ENCODE measurements at places on chromosomes 7 and 10. TPM values are rescaled to one million over a fixed set of nuclear protein-coding genes. Genes with fewer than 3 reads are reported as not detected.

XRCC2 gene
- 0.28 TPM for total RNA-seq

HILPDA gene
- 2.5 TPM for total RNA-seq

TFEC gene
- total RNA-seq = 4.1 TPM

CTAGE15 gene
- total RNA-seq = 0.47 TPM

TYW1B gene
- 2.3 TPM for total RNA-seq

LRRC27 gene
- 4.0 TPM for total RNA-seq

ADCYAP1R1 gene
- 0.28 TPM for total RNA-seq

TMEM130 gene
- 1.0 TPM for total RNA-seq

ZNF467 gene
- total RNA-seq = 8.0 TPM

DNA sequence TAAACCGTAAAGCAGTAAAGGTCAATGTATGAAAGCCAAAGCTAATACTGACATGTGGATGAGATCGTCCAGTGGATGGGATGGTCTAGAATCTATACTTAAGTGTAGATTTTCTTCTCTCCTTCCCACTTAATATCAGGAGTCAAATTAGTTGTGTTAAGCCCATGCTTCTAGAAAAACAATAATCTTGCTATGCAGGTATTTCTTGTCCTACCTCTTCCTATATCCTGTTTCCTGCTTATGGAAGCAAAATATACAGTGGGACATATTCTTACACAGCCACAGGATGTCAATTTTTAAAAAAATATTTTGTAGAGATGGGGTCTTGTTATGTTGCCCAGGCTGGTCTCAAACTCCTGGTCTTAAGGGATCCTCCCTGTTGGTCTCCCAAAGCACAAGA, 27.5 kb downstream of the CPEB3 start:
- no peaks in the 10 kb centered on the region for H3K27me3 ChIP-seq
- no peaks in the 10 kb centered on the region for H3K36me3 ChIP-seq
- H3K4me3 ChIP-seq = no peak overlapping the region
- no peak for DNase-seq
- H3K4me1 ChIP-seq = no peaks in the 10 kb centered on the region

GRCh38 chr7:111622084-111622483, 59.8 kb upstream of the IMMP2L start:
- no peaks in the 10 kb centered on the region for H3K4me1 ChIP-seq
- H3K36me3 ChIP-seq = no peaks in the 10 kb centered on the region
- no peak for DNase-seq
- H3K4me3 ChIP-seq = no peak overlapping the region

GRCh38 chr7:70346844-70347462, 748.7 kb downstream of the AUTS2 start:
- DNase-seq = no peak
- no peaks in the 10 kb centered on the region for H3K27me3 ChIP-seq
- H3K27ac ChIP-seq = no peak overlapping the region
- H3K36me3 ChIP-seq = no peaks in the 10 kb centered on the region
- H3K4me3 ChIP-seq = no peak overlapping the region

DNA sequence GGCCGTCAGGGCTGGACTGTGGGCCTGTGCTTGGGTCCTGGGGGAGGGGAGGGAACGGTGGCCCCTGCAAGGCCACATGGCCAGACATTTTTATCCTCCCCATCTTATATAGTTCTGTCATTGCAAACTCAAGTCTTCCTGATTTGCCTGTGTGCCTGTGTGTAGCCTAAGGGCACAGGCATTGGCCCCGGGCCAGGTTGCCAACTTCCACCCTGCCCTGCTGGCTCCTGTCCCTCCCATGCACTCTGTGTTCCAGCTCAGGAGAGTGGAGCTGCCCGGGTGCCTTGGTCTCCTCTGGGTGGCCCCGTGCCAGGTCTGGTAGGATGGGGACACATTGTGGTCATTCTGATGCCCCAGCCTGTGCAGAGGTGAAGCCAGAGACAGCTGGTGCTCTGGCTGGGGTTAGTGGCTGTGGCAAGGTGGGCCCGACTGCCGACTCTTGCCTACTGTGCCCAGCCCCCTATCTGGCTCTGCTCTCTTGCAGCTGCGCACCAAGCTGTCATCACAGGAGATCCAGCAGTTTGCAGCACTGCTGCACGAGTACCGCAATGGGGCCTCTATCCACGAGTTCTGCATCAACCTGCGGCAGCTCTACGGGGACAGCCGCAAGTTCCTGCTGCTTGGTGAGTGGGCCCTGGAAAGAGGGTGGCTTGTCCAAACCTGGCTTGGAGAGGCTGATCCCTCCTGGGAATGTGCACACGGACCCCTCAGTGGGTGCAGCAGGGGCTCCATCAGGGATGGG, 14.8 kb downstream of the NACAD start:
- H3K27me3 ChIP-seq = no peaks in the 10 kb centered on the region
- H3K27ac ChIP-seq = no peak overlapping the region
- H3K36me3 ChIP-seq = no peaks in the 10 kb centered on the region
- no peaks in the 10 kb centered on the region for H3K4me1 ChIP-seq
- DNase-seq = no peak
- no peak overlapping the region for H3K4me3 ChIP-seq

- H3K4me3 ChIP-seq = no peak overlapping the region
- H3K27me3 ChIP-seq = no peaks in the 10 kb centered on the region
- H3K4me1 ChIP-seq = no peaks in the 10 kb centered on the region
- no peak for DNase-seq
- H3K36me3 ChIP-seq = no peaks in the 10 kb centered on the region
Measured at GRCh38 chr7:39272111-39272510, 294.1 kb upstream of the YAE1 start.

DNA sequence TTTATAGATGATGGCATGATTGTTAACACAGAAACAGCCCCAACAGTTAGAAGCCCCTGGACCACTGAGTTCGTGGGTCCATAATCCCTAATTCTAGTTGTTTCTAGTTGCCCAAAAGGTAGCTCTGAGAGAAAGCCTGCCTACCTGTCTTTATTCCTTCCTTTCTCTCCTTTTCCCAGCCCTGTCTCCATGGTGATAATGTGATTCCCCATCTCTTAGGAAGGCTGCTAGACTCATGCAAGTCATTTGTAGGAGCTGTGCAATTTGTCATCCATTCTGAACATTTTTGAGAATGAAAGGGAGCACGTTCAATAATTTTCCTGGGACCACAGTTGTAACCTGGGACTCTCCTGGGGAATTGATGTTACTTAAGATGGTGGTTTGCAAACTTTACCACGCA, 183.4 kb downstream of the EMX2 start:
- H3K36me3 ChIP-seq = no peaks in the 10 kb centered on the region
- no peak for DNase-seq
- no peaks in the 10 kb centered on the region for H3K4me1 ChIP-seq
- no peak overlapping the region for H3K27ac ChIP-seq

GRCh38 chr7:31340051-31340450, 475 bp downstream of the NEUROD6 start:
- H3K4me3 ChIP-seq = no peak overlapping the region
- H3K27ac ChIP-seq = no peak overlapping the region
- H3K4me1 ChIP-seq = no peaks in the 10 kb centered on the region
- no peaks in the 10 kb centered on the region for H3K36me3 ChIP-seq

DNA sequence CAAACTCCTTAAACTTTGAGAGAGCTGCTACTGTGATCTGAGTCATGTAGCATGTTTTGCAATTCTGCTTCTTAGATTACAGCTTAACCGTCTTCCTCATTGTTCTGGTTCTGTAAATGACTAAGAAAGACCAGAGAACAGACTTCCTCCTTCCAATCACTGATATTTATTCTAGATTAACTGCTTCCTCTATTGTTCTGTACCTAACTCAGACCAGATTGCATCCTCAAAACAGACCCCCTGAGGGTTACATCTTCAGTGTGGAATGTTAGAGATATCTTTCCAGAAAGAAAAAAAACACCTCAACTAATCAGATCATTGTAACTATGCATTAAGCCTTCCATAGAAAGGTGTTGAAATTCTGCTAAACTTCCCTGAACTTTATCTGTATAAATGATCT, 5.7 kb upstream of the PIP start:
- no peaks in the 10 kb centered on the region for H3K4me1 ChIP-seq
- H3K4me3 ChIP-seq = no peak overlapping the region
- H3K36me3 ChIP-seq = no peaks in the 10 kb centered on the region
- DNase-seq = no peak

GRCh38 chr10:89278034-89278535, 23.8 kb upstream of the IFIT2 start:
- peak overlapping the region; percentile 25 for H3K27ac ChIP-seq
- H3K4me1 ChIP-seq = peaks cover 23% of the 10 kb centered on the region
- no peak overlapping the region for H3K4me3 ChIP-seq

DNA sequence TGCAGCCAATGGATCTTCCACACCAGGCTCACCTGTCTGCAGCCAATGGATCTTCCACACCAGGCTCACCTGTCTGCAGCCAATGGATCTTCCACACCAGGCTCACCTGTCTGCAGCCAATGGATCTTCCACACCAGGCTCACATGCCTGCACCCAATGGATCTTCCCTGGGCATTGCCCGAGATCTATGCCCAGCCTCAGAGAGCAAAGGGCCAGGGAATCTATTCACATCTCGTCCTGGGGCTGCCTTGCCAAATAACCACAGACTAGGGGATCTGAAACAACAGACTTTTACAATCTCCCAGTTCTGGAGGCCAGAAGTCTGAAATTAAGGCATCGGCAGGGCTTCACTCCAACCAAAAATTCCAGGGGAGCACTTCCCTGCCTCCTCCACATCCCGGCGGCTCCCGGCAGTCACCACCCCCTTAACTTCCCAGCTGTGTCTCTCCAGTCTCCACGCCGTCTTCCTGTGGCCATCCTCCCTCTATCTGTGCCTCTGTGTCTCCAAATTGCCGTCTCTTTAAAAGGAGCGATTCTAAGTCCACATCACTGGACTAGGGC, 92.4 kb upstream of the PPP2R2D start:
- no peak overlapping the region for H3K4me3 ChIP-seq
- H3K36me3 ChIP-seq = no peaks in the 10 kb centered on the region
- no peaks in the 10 kb centered on the region for H3K4me1 ChIP-seq
- DNase-seq = no peak
- H3K27me3 ChIP-seq = no peaks in the 10 kb centered on the region

- no peak overlapping the region for H3K27ac ChIP-seq
- H3K36me3 ChIP-seq = no peaks in the 10 kb centered on the region
- no peak overlapping the region for H3K4me3 ChIP-seq
- no peak for DNase-seq
Measured at GRCh38 chr7:132377015-132377414, 199.3 kb downstream of the PLXNA4 start.

- no peak for DNase-seq
- H3K36me3 ChIP-seq = no peaks in the 10 kb centered on the region
- H3K27me3 ChIP-seq = no peaks in the 10 kb centered on the region
- no peaks in the 10 kb centered on the region for H3K4me1 ChIP-seq
- H3K4me3 ChIP-seq = peak overlapping the region; percentile 26
Measured at GRCh38 chr10:101292194-101293006, 61.6 kb upstream of the BTRC start.

GRCh38 chr7:158351051-158351450, 236.6 kb downstream of the PTPRN2 start:
- H3K27ac ChIP-seq = no peak overlapping the region
- no peaks in the 10 kb centered on the region for H3K4me1 ChIP-seq
- no peak overlapping the region for H3K4me3 ChIP-seq

DNA sequence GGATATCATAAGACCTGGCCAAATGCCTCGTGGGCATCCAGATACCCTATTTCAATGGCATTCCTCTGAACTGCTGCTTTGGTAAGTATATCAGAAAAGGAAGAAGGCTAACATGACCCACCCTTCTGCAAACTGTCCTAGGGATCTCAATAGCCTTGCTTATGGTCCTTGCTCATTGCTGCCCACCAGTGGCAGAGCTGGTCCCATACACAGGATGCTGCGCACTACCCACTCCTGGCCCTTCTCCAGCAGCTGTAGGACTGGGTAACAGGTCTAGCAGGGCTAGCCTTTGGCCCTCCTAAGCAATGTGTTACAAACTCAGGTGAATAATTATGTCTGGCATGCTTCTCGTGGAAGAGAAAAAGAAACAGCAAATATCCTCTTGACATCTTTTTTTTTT, 72.5 kb downstream of the C10orf90 start:
- H3K4me3 ChIP-seq = no peak overlapping the region
- no peaks in the 10 kb centered on the region for H3K27me3 ChIP-seq
- DNase-seq = peak; percentile 82
- no peaks in the 10 kb centered on the region for H3K36me3 ChIP-seq

- H3K36me3 ChIP-seq = no peaks in the 10 kb centered on the region
- no peaks in the 10 kb centered on the region for H3K4me1 ChIP-seq
- H3K27me3 ChIP-seq = no peaks in the 10 kb centered on the region
- no peak overlapping the region for H3K4me3 ChIP-seq
- H3K27ac ChIP-seq = no peak overlapping the region
Measured at GRCh38 chr10:47349941-47350371, 1.8 kb downstream of the RBP3 start.

GRCh38 chr7:22356701-22357310, at the start of gene RAPGEF5:
TSS of gene RAPGEF5 (minus strand) at chr7:22357154. CDS start at chr7:22357060, 94 bp downstream.
- H3K4me1 ChIP-seq = peaks cover 12% of the 10 kb centered on the region
- DNase-seq = peak; percentile 86
- peak within 1 kb of the TSS; percentile 93 for H3K27ac ChIP-seq
- H3K36me3 ChIP-seq = no peaks in the 10 kb centered on the region

DNA sequence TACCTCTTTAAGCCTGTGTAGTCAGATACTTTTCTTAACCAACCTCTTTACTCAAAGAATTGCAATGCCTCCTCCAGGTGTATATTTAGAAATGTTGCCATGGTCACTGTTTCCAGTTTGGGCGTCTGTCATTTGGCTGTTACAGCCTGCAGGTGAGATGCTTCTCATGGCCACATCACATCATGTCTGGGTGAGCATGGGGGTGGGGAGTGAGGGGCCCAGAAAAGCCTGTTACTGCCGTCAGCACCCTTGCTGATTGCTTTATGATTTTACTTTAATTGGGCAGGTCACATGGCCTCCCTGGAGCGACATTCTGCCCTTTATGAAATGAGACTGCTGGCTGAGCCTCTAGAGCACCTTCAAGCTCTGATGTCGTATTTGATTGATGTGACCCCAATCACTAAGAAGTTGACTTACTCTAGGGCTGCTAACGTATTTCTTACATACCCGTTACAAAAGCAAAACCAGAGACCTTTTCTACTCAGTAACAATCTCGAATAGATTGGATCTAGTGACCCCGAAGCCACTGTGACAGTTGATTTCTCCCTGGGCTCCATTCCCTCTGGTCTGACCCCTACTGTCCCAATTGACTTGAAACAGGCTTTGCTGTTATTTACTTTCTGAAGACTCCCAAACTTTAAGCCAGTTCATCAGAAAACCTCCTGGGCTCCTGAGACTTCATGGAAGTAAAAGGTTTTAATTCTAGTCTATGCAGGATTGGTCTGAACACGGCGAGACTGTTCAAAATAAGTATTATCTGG, 60.7 kb downstream of the OTUD1 start:
- H3K27me3 ChIP-seq = no peaks in the 10 kb centered on the region
- no peak overlapping the region for H3K27ac ChIP-seq

GRCh38 chr7:149624419-149625339, 127.1 kb upstream of the ZNF746 start:
- H3K4me3 ChIP-seq = peak overlapping the region; percentile 98
- peak overlapping the region; percentile 74 for H3K27ac ChIP-seq
- no peaks in the 10 kb centered on the region for H3K27me3 ChIP-seq
- no peaks in the 10 kb centered on the region for H3K4me1 ChIP-seq
- peak; percentile 93 for DNase-seq

DNA sequence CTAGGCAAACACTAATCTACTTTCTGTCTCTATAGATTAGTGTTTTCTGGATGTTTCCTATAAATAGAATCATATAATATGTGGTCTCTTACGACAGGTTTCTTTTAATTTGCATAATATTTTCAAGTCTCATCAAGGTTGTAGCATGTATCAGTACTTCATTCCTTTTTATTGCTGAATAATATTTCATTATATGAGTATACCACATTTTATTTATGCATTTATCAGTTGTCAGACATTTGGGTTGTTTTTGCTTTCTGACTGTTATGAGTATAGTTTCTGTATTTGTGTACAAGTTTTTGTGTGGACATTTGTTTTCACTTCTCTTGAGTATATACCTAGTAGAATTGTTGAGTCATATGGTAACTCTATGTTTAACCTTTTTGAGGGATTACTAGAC, 48.2 kb downstream of the SHOC2 start:
- no peak for DNase-seq
- no peak overlapping the region for H3K27ac ChIP-seq
- H3K4me1 ChIP-seq = peaks cover 22% of the 10 kb centered on the region
- H3K4me3 ChIP-seq = no peak overlapping the region

Data from pancreas (tissue), 10 donors.